A549 treated with AZD2906 at 1 μM for 4 hours (cell line): ENCODE measurements at places on chromosomes 12 and 14. TPM values are rescaled to one million over a fixed set of nuclear protein-coding genes. Genes with fewer than 3 reads are reported as not detected.

The LMBR1L gene
- total RNA-seq, result 13.1 to 18.8 TPM (median 16.6 TPM) in 5 replicates

The IL31 gene
- not detected in 5 replicates for total RNA-seq

The ADGRD1 gene
- total RNA-seq, result 0.42 to 0.75 TPM (median 0.48 TPM) in 5 replicates

The PLCZ1 gene
- total RNA-seq, result not detected in 5 replicates

The CLEC6A gene
- not detected in 5 replicates for total RNA-seq

The JPH4 gene
- total RNA-seq, result 0.06 to 0.21 TPM (median 0.11 TPM) in 5 replicates

The GPR132 gene
- total RNA-seq, result 0.40 to 0.68 TPM (median 0.55 TPM) in 5 replicates

The PROX2 gene
- not detected in 5 replicates for total RNA-seq

The SPRYD3 gene
- 35.1 to 38.6 TPM (median 37.6 TPM) in 5 replicates for total RNA-seq

The LYZ gene
- 0.07 to 0.72 TPM (median 0.08 TPM) in 3 of 5 replicates, not detected in the others for total RNA-seq

The OR2AP1 gene
- not detected in 5 replicates for total RNA-seq

The APOF gene
- not detected in 5 replicates for total RNA-seq

The RBM19 gene
- 17.7 to 19.3 TPM (median 18.3 TPM) in 5 replicates for total RNA-seq
